ENCODE measurements at places on chromosomes 12 and 14.

- DNase-seq = no peak
Measured at GRCh38 chr14:61470261-61470960, 149.0 kb downstream of the PRKCH start.

- DNase-seq = no peak
Measured at GRCh38 chr14:68791902-68792677, 777 bp downstream of the ZFP36L1 start.

- no peak for DNase-seq
Measured at GRCh38 chr12:94260717-94261116, 112.3 kb downstream of the PLXNC1 start.

DNA sequence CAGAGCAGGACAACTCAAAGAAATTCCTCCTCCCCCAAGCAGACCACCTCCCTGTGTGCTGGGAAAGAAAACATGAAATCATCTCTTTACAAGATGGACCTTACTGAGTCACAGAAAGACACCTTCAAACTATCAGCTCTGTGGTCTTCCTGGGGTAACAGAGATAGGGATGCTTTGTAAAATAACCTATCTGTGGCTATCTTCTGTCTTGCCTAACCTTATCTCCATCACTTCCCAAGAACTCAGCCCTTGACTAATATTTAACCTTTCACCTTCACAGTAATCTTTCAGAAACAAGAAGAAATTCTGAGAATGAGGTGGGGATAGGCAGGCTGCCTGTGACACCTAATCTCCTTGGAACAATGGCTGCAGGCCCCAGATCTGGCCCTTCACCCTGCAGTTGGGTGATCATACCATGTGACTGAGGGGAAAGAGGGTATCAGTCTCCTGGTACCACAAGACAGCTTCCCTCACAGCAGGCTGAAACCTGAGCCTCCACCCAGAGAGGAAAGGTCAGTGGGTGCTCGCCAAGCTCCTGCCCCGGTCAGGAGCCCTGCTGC, 27.4 kb upstream of the CEBPE start:
- DNase-seq = no peak

DNA sequence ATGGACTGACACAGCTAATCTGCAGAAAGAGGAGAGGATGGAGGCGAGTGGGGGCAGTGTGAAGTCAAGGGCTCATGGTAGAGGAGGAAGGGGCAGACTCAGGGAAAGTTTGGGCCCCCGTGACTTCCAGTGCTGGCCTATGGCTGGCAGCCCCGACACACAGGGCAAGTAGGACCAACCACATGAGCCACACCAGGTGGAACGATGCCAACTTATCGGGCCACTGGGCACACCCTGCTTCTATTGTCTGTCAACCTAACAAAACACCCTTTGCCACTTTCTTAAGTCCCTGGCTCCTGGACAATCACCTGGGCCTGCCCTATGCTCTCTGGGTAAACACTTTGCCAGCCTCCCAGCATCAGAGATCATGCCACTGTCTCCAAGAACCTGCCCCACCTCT, 65.2 kb upstream of the PSMC1 start:
- no peak for DNase-seq

All from nucleus accumbens (tissue), 56 donors.